Left ventricle myocardium inferior (tissue), 1 donor: ENCODE measurements at places on chromosomes 5 and 9. TPM values are rescaled to one million over a fixed set of nuclear protein-coding genes. Genes with fewer than 3 reads are reported as not detected.

CDO1 gene
- 6.8 TPM for total RNA-seq

DNA sequence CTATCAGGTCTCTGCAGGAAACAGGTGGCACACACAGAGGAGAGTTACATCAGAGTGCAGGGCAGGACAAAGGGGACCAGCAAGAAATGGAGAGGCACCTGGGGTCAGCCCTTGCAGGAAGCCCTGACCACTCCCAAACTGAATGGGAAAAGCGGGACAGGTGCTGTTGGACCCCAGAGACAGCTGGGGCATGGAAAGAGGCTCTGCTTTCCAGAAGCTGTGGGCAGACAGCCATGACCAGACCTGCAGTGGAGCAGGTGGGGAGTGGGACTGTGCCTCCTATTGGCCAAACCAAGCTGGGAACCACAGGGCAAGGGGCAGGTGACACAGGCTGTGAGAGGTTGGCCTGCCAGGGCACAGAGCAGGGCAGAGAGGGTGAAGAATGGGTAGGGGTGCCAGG is 125.8 kb downstream of the BOD1 start:
- H3K27me3 ChIP-seq, result no peaks in the 10 kb centered on the region
- H3K4me3 ChIP-seq, result no peak overlapping the region
- DNase-seq, result no peak
- H3K36me3 ChIP-seq, result no peaks in the 10 kb centered on the region
- H3K27ac ChIP-seq, result no peak overlapping the region

DNA sequence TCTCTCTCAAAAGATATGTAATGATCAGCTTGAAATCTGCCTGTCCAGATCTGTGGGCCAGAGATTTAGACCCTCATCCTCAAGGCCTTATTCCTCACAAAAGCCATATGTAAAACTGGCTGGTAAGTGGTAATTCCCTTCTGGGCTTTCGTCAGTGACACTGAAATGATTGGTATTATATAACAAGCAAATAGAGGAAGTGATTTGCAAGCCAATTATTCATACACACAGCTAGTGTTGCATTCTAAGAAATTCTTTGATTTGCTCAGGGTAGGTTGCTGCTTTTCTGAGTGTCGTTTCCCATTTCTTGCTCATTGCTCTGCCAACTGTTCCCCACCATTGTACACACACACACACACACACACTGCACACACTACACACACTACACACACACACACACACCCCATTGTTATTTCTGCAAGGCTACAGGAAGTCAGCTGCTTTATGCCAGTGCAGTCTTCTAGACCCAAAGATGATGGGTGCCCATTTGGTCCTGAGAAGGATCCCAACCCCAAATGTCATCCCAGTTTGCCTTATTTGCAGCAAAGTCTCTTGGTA is 76.8 kb downstream of the PRLR start:
- no peak overlapping the region for H3K27ac ChIP-seq
- DNase-seq, result no peak
- H3K36me3 ChIP-seq, result no peaks in the 10 kb centered on the region
- no peak overlapping the region for H3K4me3 ChIP-seq

GRCh38 chr5:116898917-116899316 is 324.3 kb upstream of the SEMA6A start:
- H3K27me3 ChIP-seq, result no peaks in the 10 kb centered on the region
- no peak overlapping the region for H3K4me3 ChIP-seq
- no peaks in the 10 kb centered on the region for H3K4me1 ChIP-seq
- DNase-seq, result no peak

- no peak overlapping the region for H3K4me3 ChIP-seq
- H3K27ac ChIP-seq, result no peak overlapping the region
- H3K4me1 ChIP-seq, result no peaks in the 10 kb centered on the region
- H3K27me3 ChIP-seq, result no peaks in the 10 kb centered on the region
These were observed 45.5 kb upstream of the IL7R start for GRCh38 chr5:35811108-35811741.
